Breast epithelium (tissue), 4 donors: ENCODE measurements at places on chromosomes 12 and 14. TPM values are rescaled to one million over a fixed set of nuclear protein-coding genes. Genes with fewer than 3 reads are reported as not detected.

Gene PLEKHG7
- 0.33 TPM for total RNA-seq

Gene PMCH
- not detected for total RNA-seq

Gene CELA1
- not detected for total RNA-seq

Gene LTBP2
- 79.0 TPM for total RNA-seq

Gene LRTM2
- not detected for total RNA-seq

Gene TAS2R31
- total RNA-seq, result 6.9 TPM

DNA sequence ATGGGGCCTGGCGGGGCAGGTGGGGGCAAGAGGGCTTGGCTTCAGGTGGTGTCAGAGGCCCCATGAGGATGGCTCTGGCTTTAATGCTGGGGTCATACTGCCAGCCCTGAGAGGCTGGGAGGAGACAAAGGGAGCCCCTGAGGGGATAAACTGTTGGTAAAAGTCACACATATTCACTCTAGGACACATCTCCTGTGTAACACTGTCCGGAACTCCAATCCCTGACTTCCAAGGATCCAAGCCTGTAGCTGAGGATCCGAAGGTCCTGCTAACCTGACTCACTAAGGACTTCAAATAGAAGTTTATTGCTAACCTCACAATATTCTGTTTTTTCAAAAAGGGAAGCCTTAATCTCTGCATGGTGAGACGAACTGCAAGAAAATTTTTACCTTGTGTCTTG lies 39.2 kb upstream of the GPR68 start:
- H3K4me1 ChIP-seq, result no peaks in the 10 kb centered on the region
- H3K27ac ChIP-seq, result no peak overlapping the region
- no peak for DNase-seq
- H3K36me3 ChIP-seq, result no peaks in the 10 kb centered on the region
- H3K27me3 ChIP-seq, result no peaks in the 10 kb centered on the region

DNA sequence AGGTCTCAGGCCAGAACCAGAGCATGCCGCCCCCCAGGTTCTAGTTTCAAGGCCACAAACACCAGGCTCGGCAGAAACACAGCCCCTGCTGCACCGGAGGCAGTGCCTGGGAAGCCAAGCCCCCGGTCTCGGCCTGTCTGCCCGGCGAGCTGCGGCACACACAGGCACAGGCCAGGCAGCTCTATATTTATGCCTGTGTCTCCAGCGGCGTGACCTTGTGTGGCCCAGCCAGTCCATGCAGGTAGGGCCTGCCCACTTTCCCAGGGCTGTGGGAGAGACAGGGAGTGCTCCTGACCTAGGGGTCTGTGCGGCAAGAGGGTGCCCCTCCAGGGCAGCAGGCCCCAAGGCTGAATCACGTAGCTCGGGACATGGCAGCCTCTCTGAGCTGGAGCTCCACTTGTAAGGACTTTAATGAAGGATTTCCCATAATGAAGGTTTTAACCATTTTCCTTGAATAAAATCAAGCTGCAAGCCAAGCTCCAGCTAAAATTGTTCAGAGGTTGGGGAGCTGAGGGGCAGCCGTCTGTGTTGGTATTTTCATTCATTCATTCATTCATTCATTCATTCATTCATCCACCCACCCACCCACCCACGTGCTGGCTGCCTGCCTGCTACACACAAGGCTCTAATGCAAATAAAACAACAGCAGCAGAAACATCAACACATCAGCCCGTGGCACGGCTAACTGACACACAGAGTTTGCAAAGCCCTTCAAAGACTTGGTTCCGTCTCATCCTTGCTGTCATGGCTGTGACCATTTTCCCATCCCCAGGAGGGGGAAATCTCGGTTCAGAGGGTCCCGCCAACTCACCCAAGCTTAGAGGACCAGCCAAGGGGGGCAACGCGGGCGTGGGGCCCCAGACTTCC lies 92.0 kb downstream of the RFLNA start:
- H3K4me1 ChIP-seq, result peaks cover 16% of the 10 kb centered on the region
- no peaks in the 10 kb centered on the region for H3K36me3 ChIP-seq
- H3K4me3 ChIP-seq, result peak overlapping the region; percentile 61
- DNase-seq, result no peak
- no peaks in the 10 kb centered on the region for H3K27me3 ChIP-seq
- H3K27ac ChIP-seq, result peak overlapping the region; percentile 95

DNA sequence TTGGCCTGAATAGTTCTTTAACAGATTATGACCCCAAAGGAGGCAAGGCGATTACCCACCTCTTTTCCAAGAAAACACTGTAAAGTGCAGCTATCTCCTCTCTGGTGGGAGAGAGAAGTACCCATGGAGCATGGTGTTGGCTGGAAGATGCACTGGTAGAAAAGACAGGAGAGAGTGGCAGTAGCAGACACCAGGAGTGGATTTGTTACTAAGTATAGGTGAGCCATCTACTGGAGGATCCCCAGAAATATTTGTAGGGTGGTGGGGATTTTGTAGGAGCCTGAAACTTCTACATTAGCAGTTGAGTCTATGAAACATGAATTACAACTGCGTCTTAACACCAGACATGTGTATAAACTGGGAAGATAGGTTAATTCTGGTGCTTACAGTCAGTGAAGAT lies 148.0 kb downstream of the SLC38A4 start:
- no peak overlapping the region for H3K4me3 ChIP-seq
- H3K4me1 ChIP-seq, result no peaks in the 10 kb centered on the region
- H3K36me3 ChIP-seq, result no peaks in the 10 kb centered on the region
- no peak overlapping the region for H3K27ac ChIP-seq

- H3K36me3 ChIP-seq, result no peaks in the 10 kb centered on the region
- DNase-seq, result no peak
- no peaks in the 10 kb centered on the region for H3K4me1 ChIP-seq
Measured at GRCh38 chr14:61233436-61233956, 47.6 kb downstream of the TMEM30B start.

DNA sequence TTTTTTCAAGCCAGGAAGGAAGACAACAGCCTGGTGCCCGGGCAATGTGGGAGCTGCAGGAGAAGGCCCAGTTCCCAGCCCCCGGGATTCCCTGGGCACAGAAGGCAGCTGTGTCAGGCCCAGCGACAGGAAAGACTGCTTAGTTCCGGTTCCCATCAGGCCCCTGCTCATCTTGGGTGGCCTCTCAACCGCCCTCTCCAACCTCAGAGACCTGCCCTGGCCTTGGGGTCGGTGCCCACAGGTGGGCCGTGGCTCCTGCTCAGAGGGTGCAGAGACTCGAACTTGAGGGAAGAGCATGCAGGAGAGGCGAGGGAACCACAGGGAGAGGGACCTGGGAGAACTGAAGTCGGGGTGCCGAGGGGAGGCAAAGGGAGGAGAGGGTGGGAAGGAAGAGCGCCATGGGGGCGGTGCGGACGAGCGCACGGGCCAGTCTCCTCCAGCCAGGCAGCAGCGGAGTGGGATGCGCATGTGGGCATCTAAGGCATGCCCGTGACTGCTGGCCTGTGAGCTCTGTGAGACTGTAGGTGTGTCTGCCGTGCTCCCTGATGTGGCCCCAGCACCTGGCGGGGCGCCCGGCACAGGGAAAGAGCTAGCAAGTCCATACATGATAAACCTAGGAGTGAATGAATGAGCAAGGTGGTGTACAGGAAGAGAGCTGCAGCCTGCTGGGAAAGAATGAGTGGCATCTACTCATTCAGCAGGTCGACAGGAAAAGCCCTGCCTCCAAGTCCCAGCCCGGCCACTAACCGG lies 42.7 kb downstream of the SSH1 start:
- H3K4me1 ChIP-seq, result no peaks in the 10 kb centered on the region
- H3K4me3 ChIP-seq, result no peak overlapping the region
- H3K27ac ChIP-seq, result peak overlapping the region; percentile 76
- DNase-seq, result peak; percentile 92

GRCh38 chr12:118689793-118690192 lies 291.5 kb upstream of the SRRM4 start:
- H3K27ac ChIP-seq, result no peak overlapping the region
- no peak for DNase-seq
- no peaks in the 10 kb centered on the region for H3K36me3 ChIP-seq
- no peak overlapping the region for H3K4me3 ChIP-seq

DNA sequence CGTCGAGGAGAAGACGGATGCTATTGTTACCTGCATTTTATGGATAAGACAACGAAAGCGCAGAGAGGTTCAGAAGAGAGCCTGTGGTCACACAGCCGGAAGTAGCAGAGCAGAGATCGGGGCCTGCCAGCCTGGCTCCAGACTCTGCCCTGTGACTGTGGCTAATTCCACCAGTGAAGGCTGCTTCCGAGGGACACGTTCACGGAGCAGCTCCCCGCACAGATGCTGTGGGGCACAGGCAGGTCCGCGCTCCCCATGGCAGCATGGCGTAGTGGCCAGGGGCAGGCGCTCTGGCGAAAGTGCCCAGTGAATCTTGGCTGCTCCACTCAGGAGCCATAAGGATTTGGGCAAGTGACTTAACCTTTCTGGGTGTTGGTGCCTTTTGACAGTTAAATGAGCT lies 9.8 kb downstream of the RIMBP2 start:
- H3K27ac ChIP-seq, result no peak overlapping the region
- no peak for DNase-seq
- no peaks in the 10 kb centered on the region for H3K4me1 ChIP-seq
- H3K27me3 ChIP-seq, result no peaks in the 10 kb centered on the region

GRCh38 chr12:19764408-19764807 lies 325.1 kb downstream of the AEBP2 start:
- DNase-seq, result no peak
- no peak overlapping the region for H3K4me3 ChIP-seq
- H3K27ac ChIP-seq, result no peak overlapping the region

DNA sequence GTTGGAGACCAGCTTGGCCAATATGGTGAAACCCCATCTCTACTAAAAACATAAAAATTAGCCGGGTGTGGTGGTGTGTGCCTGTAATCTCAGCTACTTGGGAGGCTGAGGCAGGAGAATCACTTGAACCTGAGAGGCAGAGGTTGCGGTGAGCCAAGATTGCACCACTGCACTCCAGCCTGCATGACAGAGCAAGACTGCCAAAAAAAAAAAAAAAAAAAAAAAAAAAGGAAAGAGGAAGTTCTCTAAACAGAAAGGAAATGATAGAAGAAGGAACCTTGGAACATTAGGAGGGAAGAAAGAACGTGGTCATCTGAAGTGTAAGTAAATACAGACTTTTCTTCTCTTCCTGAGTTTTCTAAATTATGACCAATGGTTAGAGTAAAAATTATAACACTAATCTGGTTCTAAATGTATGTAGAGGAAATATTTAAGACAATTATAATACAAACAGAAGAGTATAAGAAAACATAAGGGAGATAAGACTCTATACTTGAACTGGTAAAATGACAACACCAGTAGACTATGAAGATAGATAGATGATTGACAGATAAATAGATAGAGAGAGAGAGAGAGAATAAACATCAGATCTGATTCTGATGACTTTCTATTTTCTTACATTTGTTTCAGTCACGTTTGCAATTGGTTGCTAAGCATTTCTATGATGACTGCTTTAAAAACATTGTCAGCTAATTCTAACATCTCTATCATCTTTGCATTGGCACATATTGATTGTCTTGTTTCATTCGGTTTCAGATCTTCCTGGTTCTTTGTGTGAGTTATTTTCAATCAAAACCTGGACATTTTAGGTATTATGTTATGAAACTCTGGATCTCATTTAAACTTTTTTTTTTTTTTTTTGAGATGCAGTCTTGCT lies 12.9 kb upstream of the CORO1C start:
- H3K27ac ChIP-seq, result no peak overlapping the region
- DNase-seq, result no peak
- no peaks in the 10 kb centered on the region for H3K36me3 ChIP-seq
